ENCODE measurements at places on chromosomes 4 and X. TPM values are rescaled to one million over a fixed set of nuclear protein-coding genes. Genes with fewer than 3 reads are reported as not detected.

DNA sequence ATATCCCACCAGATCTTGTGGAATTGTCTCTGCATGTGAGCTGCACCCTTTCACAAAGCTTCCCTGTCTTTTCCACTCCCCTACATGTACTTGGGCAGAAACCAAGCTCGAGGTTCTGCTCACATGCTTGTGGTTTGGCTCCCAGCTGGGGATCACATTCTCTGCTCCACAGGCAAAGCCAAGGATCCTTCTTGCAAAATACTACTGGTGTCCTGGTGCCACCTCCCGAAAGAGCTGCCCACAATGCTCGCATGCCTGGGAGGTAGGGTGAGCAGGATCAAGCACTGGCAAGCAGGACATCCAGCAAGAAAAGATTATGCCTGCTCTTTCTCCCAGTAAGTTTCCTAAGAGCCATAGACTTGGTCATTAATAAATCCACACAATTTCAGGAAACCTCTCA lies 45.1 kb upstream of the PPARGC1A start:
- peak; percentile 98 for DNase-seq

NCAPG gene
- total RNA-seq, result 42.6 TPM

DNA sequence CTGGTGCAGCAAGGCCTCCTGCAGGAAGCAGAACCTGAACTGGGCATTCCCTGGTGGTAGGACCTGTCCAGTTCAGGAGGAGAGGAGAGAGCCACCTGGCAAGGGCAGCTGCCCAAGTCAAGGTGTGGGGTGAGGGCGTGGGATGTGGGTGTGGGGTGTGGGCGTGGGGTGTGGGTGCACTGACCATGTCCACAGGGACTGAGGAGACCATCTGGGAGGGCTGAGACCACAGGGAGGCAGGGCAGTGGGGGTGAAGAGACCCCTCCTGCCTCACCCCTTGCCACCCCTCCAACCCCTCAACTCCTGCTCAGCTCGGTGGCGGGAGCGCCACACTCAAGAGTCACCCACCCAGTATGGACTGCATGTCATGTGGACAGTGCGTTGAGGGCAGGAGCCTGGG lies 117.9 kb downstream of the CPZ start:
- DNase-seq, result no peak

MUC7 gene
- total RNA-seq, result not detected

DNA sequence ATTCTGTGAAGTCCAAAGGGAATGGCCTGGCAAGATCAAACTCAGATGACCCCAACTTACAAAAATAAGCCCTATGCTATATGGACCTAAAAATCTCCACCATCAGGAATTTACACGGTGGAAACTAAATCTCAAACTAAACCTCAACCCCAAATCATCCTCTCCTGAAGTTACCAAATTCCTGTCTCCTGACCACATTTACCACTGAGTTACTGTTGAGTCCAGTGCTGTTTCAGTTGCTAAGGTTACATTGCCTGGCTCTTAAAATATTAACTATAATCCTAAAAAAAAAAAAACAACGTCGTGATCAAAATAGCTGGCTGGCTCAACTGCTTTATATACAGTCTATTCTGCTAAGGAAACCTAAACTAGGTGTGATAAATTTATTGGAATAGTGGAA lies 315.2 kb upstream of the SLIT2 start:
- no peak for DNase-seq

VCX3A gene
- 160 TPM for total RNA-seq
